Stimulated activated CD8-positive, alpha-beta memory T cell treated with anti-CD3 and anti-CD28 coated beads, Interleukin-4, amount 100 ng/mL, for 1 hour (primary cell): ENCODE measurements at places on chromosomes 2 and 18.

DNA sequence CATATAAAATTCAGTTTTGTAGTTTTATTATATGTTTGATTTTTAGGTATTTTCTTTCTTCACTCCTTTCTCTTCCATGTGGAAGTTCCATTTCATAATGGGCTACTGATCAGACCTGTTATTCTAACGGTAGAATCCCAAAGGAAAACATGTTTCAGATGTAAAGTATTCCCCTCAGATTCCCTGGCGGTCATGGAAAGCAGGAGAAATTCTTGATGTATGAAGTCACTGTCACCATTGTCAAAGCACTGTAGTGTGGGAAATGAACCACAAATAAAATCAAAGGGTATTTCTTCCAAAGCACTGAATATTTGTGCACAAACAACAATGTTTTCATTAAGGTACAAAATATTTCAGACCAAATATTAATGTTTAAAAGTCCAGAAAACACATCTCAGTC, 237.3 kb upstream of the KLHL14 start:
- no peak for DNase-seq

GRCh38 chr2:215917953-215918620, 95.3 kb downstream of the MREG start:
- DNase-seq, result no peak

DNA sequence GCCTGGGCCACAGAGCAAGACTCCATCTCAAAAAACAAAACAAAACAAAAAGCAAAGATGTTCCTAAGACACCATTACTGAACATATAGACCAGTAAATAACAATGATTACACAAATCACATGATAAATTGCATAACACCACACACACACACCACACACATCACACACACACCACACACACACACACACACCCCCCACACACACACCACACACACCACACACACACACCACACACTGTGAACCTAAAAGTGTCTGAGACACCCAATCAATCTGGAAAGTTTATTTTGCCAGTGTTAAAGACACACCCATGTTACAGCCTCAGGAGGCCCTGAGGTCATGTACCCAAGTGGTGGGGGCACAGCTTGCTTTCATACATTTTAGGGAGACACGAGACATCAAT, 62.6 kb upstream of the ASAP2 start:
- DNase-seq, result no peak

GRCh38 chr2:1831620-1832367, 87.5 kb upstream of the PXDN start:
- DNase-seq, result no peak

- DNase-seq, result no peak
Observed at GRCh38 chr2:241945803-241946202, 76.3 kb downstream of the RTP5 start.

DNA sequence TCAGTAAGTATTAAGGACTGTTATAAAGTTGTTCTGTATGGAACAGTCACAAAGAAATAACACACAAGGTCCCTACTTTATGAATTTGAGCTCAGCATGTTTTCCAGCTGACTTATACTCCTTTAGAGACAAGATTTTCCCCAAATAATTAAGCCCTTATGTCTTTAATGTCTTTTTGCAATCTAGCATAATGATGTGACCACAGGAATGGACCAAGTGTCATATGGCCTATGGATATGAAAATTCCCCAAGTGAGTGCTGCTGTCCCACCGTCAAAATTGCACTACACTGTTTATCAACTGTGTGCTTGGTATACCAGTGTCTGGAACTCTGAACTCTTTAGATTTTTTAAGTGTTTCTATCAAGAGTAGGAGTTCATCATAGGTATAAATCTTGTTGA, 369.6 kb downstream of the PID1 start:
- DNase-seq, result no peak

DNA sequence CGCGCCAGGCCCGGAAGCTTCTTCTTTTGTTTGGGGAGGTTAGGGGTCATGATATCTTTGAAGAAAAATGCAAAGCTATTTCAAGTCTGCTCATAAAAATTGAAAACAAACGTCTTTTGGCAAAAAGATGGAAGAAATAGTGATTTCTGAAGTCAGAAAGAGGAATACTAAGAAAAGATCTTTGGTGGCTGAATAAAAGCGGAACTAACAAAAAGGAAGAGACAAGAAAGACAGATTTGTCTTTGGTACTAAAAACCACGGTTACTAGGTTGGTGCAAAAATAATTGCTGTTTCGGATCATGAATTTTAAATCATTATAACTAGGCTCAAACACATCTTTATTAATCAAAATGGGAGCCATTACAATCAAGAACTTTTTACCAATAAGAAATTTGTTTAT, 164.6 kb upstream of the TRIB2 start:
- DNase-seq, result no peak

GRCh38 chr2:3585261-3586109, 9.4 kb upstream of the COLEC11 start:
- DNase-seq, result no peak

- DNase-seq, result no peak
Observed at GRCh38 chr18:47755102-47755456, 175.4 kb downstream of the SMAD2 start.

DNA sequence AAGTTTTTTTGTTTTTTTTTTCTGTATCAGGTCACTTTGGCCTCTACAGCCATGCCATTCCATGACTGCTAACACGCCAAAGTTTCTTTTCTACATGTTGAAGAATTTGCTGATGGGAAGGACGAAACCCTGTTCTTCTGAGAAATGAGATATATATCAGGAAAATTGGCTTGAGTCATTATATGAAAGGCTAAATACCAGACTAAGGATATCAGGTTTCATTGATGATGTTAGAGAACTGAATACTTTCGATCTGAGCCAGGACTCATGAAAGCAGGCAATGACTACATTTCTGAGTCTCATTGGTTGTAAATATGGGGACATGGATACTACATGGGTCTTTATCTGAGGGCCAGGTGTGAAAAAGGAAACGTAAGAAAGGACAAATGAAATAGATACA, 181.4 kb downstream of the OSR1 start:
- DNase-seq, result no peak

DNA sequence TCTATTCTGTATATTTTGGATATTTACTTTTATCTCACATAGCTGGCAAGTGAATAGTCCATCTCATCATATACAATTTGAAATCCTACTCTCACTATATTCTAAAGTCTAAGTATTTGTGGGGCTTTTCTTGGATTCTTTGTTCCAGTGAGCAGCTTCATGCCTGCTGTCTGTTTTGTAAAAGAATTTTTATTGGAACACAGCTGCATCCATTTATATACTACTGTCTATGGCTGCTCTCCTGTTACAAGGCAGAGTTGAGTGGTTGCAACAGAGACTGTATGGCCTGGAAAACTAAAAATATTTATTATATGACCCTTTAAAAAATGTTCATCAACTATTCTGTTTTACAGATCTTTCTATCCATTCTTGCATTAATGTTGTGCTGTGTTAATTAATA, 193.3 kb upstream of the KLHL14 start:
- DNase-seq, result no peak

- DNase-seq, result no peak
Observed at GRCh38 chr2:223727562-223727961, 109.8 kb downstream of the AP1S3 start.

DNA sequence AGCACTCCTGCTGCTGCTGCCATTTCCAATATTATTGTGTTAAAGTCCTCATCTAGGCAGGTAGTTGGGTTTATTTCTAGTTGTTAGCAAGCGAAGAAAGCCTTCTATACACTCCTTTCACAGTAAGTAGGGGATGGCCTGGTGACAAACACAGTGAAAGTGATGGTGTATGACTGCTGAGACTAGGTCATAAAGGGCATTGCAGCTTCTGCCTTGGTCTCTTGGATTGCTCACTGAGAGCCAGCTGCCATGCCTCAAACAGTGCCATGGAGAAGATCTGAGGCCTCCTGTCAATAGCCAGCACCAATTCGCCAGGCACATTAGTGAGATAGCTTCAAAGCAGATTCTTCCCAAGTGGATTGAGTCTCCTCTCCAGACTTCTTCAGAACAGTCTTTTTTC, 27.6 kb upstream of the MSTN start:
- no peak for DNase-seq

GRCh38 chr2:79717364-79718007, 204.6 kb downstream of the CTNNA2 start:
- DNase-seq, result no peak

DNA sequence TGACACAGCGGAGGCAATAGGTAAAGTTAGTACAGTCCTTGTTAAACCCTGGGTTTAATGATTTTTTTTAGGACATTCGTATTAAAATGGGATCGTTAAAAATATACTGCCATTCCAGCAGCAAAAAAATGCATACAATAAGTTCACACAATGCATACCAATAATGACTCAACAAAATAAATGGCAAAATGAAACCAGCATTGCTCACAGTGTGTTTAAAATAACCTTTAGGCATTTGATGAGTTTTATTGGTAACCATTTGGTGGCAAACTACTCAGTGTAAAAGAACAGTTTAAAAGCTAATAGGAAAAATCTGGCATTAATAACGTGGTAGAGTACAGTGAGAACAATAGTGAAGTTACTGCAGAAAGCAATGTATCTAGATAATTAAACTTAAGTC, 539.0 kb upstream of the PIK3C3 start:
- no peak for DNase-seq

GRCh38 chr2:767440-767839, 90.2 kb upstream of the TMEM18 start:
- no peak for DNase-seq

GRCh38 chr2:38605298-38605830, 2.6 kb upstream of the HNRNPLL start:
- no peak for DNase-seq

- no peak for DNase-seq
Observed at GRCh38 chr2:19104503-19104902, 253.9 kb downstream of the OSR1 start.

- no peak for DNase-seq
Observed at GRCh38 chr2:119426396-119426675, 5.3 kb upstream of the TMEM37 start.

DNA sequence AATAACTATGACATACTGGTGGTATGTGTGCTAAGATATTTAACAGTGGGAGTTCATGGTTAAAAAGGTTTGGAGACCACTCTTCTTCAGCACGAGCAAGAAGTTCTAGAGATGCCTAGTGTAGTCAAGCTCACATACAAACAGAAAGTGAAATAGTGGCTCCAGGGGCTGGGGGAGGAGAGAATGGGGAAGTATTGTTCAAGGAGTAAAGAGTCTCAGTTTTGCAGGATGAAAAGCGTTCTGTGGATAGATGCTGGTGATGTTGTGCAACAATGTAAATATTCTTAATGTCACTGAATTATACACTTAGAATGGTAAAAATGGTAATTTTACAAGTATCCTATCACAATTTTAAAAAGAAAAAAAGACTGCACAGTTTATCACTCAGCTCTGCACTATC, 29.0 kb upstream of the EPAS1 start:
- DNase-seq, result no peak

DNA sequence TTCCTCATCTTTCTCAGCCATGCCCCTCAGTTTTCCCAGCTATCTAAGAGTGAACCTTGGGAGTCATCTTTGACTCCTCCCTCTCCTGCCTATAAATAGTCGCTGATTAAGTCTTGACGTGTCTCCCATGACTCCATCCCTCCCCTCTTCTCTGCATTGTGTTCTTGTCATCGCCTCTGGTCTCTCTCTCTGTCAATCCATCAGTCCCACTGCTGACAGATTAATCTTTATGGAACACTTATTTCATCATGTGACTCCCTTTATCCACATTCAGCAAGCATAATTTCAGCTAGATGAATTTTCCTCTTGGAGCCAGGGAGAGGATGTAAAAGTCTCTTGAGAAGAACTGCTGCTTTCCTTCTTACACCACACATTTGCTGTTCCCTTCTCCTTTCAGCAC, 9.4 kb downstream of the ADAM23 start:
- DNase-seq, result no peak

DNA sequence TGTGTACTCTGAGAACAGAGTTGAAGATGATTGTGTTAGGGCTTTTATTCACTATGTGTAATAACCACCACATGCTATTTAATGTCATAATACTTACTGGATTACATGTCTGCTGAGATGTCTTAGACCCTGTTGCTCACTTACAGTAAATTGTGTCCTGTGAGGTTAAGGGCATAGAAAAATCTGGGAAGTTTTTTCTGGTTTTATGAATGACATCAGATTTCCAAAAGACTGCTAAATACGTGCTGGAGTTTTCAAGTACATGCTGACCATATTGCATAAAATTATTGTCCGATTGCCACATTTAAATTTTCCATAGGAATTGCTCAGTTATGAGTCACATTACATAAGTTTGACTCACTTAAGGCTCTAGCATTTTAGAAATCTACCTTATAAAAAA, 96.7 kb upstream of the COL5A2 start:
- no peak for DNase-seq

GRCh38 chr2:43180897-43181296, 45.5 kb downstream of the ZFP36L2 start:
- DNase-seq, result no peak

- no peak for DNase-seq
Observed at GRCh38 chr2:143453981-143454511, 324.8 kb downstream of the ARHGAP15 start.

GRCh38 chr18:42289526-42289925, 334.5 kb downstream of the PIK3C3 start:
- DNase-seq, result no peak

- no peak for DNase-seq
Observed at GRCh38 chr2:147636238-147636882, 208.5 kb upstream of the ACVR2A start.

DNA sequence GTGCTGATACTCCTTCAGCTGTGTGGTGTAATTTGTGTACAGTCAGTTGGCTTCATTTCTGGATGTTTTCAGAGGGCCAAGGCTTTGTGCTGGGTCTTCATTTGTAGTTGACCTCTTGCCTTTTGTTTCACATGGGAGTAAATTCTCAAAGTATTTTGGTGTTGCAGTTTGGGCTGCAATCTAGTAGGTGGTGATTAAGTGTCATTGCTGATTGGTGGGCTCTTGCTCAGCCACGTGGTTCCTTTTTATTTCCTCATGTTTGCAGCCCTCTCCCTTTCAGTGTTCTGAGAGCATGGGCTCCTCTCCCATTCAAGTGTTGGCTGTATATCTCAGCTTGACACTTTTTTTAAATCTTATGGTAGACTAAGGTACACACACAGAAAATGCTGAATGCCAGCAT, 96.8 kb downstream of the SNTG2 start:
- no peak for DNase-seq

DNA sequence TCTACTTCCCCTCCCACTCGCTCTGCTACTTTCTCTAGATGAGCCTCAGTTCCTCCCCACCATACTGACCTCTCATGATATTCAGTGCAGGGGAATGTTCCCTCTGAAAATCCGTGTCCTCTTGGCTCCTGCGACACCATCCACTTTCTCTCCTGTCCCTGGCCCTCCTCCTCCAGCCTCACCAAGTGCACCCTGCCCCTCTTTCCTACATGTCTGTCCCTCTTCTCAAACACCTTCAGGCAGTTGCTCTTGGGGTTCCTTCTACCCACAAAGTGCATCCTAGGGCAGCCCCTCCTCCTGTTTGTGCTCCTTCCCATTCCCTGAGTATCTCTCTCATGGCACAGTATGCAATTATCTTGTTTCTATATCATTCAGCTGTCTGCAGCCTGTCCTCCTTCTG, 246.4 kb upstream of the RAB6C start:
- DNase-seq, result no peak
